ENCODE measurements at places on chromosomes 7 and 10.
A peak's percentile ranks its signal among the peaks of the same experiment; 100 is the strongest.

- DNase-seq = no peak
Measured at GRCh38 chr10:77381750-77382149, 255.9 kb downstream of the KCNMA1 start.

DNA sequence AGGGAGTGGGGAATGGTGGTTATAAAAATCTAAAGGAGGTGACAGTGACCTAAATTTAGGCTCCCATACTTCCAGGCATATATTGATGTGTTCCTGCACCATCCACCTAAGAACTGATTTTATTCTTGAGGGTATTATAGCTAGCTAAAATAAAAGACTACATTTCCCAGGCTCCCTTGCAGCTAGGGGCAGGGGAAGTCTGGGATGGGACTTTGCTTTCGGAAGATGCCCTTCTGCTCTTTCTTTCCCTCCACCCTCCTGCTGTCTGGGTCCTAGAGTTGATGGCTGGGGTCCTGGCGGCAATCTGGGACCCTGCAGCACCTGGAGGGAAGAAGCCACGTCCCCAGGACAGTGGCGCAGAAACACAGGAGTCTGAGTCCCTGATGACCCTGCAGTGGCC, 53.8 kb upstream of the SAMD8 start:
- no peak for DNase-seq

DNA sequence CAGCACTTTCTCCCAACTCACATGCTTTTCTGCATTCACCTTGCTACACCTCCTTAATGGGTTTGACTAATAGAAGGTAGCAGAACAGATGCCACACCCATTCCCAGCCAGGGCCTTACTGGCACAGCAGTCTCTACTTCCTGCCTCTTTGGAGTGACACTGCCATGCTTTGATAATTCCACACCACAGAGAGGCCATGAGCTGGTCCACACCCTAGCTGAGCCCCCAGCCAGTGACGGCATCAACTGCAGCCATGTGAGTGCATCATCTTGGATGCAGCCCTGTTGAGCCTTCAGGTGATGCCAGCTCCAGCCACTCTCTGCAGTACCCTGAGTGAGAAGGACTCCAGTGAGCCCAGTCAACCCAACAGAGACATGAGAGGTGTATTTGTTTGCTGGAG, 27.5 kb upstream of the EZH2 start:
- DNase-seq = no peak

DNA sequence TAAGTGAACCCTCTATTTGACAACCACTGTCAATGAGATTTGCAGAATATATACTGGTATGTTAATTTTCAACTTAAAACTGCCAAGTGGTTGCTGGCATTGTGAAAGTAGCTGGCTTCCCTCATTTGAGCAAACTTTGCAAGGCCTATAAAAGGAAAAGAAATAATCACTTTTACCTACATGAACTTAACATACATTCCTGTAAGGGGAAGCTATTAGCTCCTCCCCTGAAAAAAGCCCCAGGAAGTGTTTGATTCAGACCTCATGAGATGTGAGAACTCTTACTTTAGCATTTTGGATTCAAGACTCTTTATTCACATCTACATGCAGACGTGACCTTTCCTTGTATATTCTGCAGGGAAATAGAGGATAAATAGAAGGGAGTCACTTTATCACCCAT, 175.6 kb downstream of the OTUD1 start:
- DNase-seq = no peak

DNA sequence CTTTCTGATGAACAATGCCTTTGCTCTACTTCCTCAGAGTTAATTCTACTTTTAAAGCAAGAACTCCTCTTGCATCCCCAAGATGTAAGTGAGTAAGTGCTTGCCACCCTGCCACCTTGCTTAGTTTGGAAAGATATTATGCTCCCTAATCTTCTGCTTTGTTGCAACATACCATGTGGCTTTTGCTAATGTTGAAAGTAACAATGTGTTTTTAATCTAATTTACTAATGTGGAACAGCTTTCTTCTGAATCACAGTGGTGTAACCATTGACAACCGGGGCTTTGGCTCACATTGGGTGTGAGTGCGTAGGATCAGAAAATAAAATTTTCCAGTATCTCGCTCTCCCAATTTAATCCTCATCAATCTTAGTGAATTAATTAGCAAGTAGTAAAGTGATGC, 254.1 kb upstream of the PTER start:
- no peak for DNase-seq

DNA sequence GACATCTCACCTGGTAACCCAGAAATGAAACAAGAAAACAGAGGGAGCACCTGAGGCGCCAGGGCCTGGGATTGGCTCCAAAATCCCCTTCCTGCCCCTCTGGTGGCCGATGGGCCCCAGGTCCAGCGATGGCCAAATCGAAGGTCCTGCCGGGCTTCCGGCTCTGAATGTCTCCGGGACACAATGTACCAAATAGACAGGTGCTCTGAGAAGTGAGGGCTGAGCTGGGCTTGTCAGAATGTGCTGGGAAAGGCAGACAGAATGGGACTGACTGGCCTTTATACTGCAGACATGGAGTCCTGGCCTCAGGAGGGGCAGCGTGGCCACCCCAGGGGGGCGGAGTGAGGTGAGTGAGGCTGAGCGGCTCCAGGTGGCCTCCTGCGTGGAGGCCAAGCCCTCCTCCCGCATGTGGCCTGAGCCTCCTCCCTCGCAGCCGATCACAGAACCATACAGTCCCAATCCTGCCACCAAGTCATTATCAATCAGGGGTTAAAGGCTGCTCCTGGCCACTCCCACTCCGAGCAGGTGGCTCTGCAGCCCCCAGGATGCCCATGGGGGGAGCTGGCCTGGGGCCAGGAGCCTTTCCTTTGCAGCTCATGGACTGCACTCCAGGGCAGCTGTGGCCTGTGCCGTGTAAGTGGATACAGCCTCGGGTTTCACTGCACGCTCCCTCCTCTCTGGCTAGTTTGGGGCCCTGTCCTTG, 185.5 kb downstream of the ADARB2 start:
- no peak for DNase-seq

DNA sequence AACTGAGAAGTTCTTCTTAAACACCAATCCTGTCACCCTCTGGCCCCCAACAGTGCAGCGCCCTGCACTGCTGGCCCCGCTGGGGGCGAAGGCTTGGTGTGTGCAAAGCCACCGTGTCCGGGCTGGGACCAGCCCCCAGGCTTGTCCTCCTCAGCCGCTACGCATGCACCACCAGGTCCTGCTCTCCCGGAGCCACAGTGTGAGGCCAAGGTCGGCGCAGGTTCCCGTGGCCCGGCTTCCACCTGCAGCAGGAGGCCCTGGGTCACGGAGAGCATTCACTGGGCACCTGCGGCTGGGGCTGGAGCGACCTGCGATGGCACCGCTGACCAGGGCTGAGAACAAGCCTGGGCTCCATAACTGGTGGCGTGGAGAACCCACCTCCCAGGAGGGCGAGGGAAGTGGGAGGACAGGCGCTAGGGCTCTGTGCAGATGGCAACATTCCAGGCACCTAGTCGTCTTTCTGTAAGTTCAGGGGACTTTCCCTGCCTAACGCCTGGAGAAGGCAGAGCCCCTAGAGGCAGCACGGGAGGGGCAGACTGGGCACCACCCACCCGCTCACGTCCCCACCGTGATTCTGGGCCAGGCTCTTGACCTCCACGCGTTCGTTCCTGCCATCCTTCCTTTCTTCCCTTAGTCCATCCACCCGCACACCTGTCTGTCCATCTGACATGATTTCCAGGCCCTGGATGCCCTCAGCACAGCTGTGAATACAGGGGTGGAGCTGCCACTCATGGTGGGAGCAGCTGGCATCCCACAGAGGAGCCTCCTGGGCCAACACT, 271.6 kb downstream of the ELFN1 start:
- DNase-seq = no peak

- no peak for DNase-seq
Measured at GRCh38 chr10:89373916-89374711, 3.7 kb upstream of the IFIT1B start.

DNA sequence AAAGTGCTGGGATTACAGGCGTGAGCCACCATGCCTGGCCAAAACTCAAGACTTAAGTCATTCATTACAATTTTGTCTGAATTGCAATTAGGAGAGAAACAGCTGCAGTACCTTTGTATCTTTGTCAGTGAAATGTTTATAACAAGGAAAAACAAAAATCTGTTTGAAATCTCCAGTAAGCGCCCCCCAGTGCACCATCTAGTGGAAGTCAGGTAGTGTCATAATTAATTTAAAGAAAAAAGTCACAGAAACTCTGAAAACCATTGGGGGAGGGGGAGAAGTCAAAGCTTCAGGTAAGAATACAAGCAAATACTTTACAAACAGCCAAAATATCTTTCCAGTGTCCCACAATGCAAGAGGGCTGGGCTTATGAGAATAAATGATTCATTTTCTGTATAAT, 2.8 kb downstream of the MPP7 start:
- peak; percentile 22 for DNase-seq

- no peak for DNase-seq
Measured at GRCh38 chr7:91302794-91303193, 38.6 kb downstream of the FZD1 start.

GRCh38 chr10:118723466-118723865, 31.3 kb downstream of the CACUL1 start:
- no peak for DNase-seq

GRCh38 chr10:12703813-12704212, 297.7 kb downstream of the CCDC3 start:
- no peak for DNase-seq

DNA sequence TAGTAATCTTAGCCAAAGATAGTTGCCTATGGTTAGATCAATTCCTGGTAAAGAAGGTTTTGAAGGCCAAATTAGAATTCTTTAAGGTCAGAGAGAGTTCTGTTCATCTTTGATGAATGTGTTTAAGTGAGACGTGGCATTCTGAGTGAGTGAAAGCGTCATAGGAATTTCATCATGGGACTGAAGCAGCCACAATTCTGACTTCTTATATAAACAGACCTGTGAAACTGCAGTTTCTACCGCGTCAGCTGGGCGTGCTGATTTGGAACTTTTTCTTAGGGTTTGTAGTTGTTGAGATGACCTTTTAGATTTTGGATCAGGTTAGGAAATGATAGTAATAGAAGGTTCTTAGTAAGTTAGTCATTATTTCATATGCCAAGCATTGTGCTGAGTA, 103.8 kb downstream of the CNNM2 start:
- DNase-seq = no peak

All from Jurkat, Clone E6-1 (cell line).